GM12891 (cell line): ENCODE measurements at places on chromosomes 4 and X.

DNA sequence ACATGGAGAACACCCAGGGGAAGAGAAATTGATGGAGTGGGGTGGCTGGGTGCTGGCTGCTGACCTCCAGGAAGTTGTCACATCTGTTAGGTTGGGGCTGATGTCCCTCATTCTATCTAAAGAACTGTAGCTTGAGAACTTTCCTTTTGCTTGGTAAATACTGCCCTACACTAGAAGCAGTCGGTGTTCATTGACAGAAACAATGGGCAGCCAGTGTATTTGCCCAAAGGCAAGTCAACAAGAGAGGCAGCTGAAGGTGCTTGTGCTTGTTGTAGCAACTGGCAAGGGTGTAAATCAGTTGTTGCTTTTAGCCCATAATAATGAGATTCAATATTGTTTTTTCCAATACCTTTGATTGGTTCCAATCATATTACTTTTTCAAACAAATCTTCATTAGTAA lies 956 bp downstream of the TMEM154 start:
- DNase-seq = no peak

- DNase-seq = no peak
These were observed 17.8 kb upstream of the CXCL3 start for GRCh38 chr4:74056114-74056857.

GRCh38 chr4:95572304-95572991 lies 23.7 kb upstream of the UNC5C start:
- no peak for DNase-seq

- no peak for DNase-seq
These were observed 6.7 kb downstream of the CD99 start for GRCh38 chrX:2697741-2698299.

DNA sequence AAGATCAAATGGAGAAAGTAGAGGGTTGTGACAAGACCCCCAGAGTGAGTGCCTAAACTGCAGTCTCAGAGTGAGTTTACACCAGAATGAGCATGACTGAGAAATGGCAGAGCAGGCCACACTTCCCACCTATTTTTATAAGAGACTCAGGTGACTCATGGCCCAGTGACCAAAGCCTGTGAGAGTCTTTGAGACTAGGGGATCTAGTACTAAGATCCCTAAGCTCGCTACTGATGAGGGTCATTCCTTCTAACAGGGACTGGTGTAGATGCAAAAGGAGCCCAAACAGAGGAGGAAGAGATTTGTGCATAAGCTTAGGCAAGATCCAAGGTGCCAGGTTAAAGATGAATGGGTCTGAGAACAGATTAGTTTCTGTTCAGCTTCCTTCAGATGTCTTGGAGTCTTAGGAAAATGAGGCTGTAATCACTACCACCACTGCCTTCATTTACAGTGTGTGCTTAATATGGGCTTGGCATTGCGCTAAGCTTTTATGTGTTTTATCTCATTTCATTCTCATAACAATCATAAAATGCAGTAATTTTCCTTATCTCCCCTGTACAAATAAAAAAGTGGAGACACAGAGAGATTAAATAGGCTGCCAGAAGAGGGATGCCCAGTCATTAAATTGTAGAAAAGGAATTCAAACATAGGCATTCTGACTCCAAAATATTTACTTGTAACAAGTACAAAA lies 62.8 kb downstream of the RWDD4 start:
- DNase-seq = no peak

- DNase-seq = no peak
These were observed 6.5 kb downstream of the DMD start for GRCh38 chrX:33204889-33205288.

GRCh38 chr4:168833881-168834280 lies 176.2 kb downstream of the CBR4 start:
- no peak for DNase-seq

GRCh38 chr4:39287223-39287622 lies 78.9 kb downstream of the RFC1 start:
- no peak for DNase-seq

- DNase-seq = no peak
These were observed 1.1 kb downstream of the GPR78 start for GRCh38 chr4:8581094-8581861.

DNA sequence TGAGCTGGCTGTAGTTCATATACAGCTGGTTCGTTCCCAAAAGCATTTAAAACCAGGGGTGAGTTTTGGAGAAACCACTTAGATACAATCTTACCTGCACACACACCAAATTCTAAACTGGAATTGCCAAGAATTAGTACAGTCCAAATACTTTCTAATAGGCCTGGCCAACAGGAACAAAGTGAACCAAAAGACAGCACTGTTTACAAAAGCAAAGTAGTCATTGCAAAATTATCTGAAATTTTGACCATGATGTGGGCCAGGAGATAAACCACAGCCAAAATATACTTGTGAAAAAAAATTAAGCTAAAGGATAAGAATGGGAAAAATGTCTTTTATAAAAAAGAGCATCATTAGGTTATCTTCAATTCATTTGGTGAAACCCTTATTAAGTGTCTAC lies 37.9 kb upstream of the NAP1L5 start:
- no peak for DNase-seq

DNA sequence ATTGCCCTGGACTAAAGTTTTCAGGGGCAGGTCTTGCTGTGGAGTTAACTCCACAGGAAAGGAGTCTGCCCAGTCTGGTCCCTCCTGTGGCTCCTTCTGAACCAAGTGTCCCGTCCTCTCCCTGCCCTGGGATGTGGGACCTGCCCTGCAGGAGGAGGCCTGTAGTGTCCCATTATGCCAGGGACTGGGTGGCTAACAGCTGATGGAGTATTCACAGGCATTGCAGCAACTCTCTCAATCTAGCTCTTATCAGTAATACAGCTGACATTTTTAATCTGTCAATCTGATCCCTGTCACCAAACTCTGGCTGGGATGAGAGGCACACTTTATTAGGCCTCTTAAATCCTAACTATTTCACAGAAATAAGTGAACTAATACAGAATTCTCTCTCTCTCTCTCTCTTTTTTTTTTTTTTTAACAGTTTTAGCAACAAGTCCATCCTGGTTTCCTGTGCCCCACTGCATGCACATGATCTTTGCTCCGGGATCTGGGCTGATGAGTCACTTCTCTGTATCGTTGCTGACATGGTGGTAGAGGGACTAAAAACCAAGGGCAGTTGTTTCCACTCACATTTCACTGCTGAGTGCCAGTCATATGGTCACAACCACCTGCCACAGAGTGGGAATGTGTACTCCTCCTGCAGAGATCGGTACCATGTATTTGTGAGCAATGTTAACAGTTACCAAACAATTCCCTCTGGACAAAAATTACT lies 39.1 kb downstream of the HAND2 start:
- DNase-seq = no peak

- no peak for DNase-seq
These were observed 50.9 kb downstream of the ABCG2 start for GRCh38 chr4:88107406-88108107.

- DNase-seq = no peak
These were observed 20.9 kb downstream of the APOOL start for GRCh38 chrX:85024562-85024961.

DNA sequence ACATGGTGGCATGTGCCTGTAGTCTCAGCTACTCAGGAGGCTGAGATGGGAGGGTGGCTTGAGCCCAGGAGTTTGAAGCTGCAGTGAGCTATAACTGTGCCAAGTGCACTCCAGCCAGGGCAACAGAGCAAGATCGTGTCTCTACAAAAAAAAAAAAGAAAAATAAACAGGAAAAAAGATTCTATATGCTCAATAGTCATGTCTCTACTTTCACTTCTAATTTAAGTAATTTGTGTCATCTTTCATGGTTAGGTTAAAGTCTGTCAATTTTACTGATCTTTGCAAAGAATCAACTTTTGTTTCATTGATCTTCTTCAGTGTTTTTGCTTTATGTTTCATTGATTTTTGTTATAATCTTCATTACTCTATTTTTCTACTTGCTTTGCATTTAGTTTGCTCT lies 106.2 kb upstream of the MAB21L2 start:
- no peak for DNase-seq

GRCh38 chr4:138804711-138805110 lies 210.9 kb upstream of the NOCT start:
- DNase-seq = no peak

DNA sequence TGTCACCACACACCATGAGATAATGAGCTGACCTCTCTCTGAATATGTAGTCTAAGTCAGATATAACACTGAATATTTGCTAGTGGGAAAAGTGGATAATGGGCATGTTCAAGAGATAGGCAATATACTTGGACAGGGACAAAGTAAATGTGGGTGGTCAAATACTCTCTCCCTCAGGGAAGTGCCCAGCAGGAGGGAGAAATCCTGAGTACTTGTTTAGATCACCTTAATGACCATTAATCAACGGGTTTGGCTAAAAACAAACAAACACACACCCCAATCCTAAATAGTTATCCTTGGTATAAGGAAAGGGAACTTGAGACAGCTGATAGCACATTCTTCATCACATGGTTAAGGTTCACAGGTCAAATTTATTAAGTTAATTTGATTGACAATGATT lies 933.5 kb downstream of the C4orf33 start:
- no peak for DNase-seq

GRCh38 chr4:126046081-126046614 lies 731.4 kb downstream of the FAT4 start:
- no peak for DNase-seq

GRCh38 chr4:125703443-125703842 lies 388.7 kb downstream of the FAT4 start:
- DNase-seq = no peak

GRCh38 chr4:17336524-17336961 lies 175.3 kb downstream of the QDPR start:
- no peak for DNase-seq

DNA sequence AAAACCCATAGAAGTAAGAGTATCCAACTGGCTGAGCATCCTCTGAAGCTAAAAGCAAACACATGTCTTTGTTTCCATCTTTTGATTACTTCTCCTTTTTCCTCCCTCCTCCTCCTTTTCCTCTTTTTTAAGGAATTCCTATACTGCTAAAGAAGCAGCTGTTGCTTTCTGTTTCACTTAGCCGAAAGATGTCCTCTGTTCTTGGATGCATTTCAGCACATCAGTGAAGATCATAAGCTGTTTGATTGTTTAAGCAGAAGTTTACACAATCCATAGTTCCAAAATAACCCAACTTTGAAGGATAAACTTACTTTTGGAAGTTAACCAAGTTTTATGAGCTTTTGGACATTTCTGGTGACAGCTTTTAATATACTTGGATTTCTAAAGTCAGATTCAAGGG lies 55.1 kb upstream of the TNIP3 start:
- no peak for DNase-seq

DNA sequence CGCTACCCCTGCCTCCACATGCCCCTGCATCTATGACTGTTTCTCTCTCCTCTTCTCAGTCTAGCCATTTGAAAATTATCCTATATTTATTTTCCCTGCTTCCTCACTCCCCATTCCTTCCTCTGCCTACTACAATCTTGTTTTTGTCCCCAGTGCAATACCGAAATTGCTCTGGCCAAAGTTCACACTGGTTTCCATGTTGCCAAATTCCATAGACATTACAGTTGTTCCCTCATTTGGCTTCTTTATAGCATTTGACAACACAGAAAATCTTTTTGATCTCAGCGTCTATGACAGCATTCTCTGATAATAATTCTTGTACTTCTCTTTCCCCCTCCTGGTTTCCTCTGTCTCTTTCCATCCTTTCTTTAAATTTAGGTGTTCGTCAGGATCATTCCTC lies 99.4 kb downstream of the GPR82 start:
- no peak for DNase-seq

- DNase-seq = no peak
These were observed 100.6 kb downstream of the KCNIP4 start for GRCh38 chr4:21848021-21848420.

DNA sequence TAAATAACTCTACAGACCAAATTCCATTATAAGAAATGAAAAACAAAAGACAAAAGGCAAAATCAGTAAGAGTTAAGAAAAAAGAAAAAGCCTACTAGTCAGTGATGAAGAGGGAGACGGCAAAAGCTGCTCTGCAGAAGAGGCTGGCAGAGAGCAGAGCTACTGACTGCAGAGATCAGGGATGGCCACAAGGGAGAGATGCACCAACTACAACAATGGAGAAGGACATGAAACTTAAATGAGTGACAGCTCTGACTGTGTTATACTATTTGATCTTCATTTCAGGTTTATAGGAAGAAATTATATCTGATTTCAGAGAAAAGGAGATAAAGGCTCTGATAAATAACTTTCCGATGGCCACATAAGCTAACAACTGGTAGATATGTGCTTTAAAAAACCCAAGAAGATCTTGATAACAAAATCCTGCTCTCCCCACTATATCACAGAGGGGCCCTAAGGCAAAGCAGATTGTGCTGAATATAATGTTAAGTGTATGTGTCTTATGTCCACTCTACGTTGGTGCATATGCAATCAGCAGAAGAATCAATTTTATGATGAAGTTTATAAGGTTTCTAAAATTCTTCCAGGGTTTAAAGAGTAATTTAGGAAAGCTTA lies 58.4 kb upstream of the COX18 start:
- DNase-seq = no peak

DNA sequence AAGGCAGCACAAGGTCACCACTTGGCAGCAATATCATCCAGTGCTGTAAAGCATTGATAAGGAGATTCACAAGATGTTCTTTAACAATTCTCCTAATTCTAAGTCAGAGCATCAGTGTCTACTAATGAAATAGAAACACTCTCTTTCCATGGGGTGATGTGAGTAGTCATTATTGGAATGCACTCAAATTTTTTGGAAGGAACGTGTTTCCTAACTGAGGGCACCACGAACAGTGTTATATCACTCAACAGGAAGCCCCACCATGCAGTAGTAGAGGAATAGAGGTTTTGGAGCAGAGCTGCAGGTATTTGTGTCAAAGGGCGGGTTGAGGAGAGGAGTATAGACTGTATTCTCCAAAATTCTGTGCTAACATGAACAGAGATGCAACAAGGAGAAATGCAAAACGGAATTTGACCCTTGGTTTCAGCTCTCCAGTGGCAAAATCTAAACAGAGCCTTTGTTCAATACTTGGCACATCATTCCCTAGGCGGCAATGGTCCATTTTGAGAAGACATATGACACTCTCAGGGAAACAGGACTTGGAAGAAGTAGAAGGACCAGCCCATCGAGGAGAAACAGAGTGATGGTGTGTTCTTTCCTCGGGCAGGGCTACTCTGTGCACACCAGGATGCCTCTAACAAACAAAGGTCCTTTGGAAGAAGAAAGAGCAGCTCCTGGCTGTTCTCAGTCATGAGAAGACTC lies 98.9 kb downstream of the CPEB2 start:
- no peak for DNase-seq

DNA sequence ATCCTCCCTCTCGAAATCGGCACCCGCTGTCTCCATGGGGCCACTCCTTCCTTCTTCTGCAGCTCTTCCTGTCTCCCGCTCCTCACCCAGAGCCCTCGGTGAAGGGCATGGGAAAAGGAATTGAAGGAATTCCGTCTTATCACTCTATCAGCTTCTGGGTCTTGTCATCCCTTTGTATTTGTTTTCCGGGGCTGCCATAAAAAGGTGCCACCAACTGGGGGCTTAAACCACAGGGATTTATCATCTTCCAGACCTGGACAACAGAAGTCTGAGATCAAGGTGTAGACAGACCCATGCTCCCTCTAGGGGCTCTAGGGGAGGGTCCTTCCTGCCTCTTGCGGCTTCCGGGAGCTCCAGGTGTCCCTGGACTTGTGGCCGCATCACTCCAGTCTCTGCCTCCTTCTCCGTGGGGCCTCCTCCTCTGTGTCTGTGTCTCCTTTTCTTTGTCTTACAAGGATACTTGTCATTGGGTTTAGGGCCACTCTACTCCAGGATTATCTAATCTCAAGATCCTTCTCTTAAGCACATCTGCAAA lies 24.0 kb downstream of the CD99 start:
- DNase-seq = no peak

GRCh38 chr4:184803874-184804273 lies 21.9 kb downstream of the ACSL1 start:
- no peak for DNase-seq
